ENCODE measurements at places on chromosomes 1 and 21.

DNA sequence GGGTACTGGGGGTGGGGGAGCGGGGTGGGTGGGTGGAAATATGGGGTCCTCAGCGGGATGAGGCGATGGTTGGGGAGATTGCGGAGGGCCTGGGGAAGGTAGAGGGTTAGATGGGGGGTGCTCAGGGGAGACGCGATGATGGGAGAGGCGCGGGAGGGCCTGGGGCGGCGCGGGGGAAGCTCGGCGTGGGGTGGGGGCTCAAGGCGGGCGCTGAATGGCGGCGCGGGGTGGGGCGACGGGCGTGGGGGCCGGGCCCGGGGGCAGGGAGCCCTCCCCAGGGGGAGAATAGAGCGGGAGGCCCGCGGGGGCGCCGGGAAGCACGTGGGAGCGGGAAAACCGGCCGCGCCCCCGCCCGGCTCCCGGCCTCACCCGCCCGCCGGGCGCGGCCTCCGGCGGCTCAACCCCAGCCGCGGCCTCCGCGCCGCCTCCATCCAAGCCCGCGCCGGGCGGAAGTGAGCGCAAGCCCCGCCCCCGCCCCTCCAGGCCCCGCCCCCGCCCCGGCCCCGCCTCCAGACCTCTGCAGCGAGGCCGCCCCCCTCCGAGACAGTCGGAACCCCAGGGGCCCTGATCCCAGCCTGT lies at the start of gene FAAP20:
FAAP20 (minus strand) TSS at position 454 of the 579 bp plus-strand sequence; CDS start at position 431, 23 bp downstream.
- DNase-seq: peak; percentile 24

- no peak for DNase-seq
Observed at GRCh38 chr1:17270891-17271765, 22.2 kb downstream of the PADI3 start.

DNA sequence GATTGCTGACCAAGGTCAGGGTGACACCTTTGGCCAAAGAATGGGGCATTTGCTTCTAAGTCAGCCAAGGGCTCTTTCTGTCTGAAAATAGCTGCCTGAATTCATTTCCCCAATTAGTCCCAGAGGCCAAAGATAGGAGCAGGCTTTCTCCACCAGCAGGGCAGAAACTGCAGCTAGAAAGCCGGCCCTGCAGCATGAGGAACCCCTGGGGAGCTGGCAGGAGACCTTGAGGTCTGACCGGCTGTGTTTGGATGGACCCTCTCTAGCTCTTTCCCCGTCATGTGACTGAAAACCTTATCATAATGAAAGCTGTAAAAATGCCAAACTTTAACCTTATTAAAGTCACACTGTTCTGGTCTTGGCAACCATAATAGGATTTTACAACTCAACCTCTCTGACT lies 93.4 kb downstream of the CD58 start:
- no peak for DNase-seq

DNA sequence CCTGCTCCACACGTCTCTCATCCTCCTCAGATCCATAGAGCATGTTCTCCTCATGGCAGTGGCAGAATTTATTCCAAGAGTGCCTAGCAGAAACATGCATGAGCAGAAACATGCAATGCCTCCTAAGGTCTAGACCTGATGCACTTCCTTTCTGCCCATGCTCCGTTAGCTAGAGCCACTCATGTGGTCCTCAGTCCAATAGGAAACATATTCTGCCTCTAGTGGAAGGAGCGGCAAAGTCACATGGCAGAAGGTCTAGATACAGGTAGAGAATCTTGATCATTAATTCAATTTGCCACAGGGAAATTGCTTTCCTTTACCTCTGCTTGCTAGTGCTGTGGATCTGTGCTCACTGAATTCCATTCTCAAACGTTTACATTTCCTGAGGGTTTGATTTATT lies 130.4 kb downstream of the KIF26B start:
- no peak for DNase-seq

DNA sequence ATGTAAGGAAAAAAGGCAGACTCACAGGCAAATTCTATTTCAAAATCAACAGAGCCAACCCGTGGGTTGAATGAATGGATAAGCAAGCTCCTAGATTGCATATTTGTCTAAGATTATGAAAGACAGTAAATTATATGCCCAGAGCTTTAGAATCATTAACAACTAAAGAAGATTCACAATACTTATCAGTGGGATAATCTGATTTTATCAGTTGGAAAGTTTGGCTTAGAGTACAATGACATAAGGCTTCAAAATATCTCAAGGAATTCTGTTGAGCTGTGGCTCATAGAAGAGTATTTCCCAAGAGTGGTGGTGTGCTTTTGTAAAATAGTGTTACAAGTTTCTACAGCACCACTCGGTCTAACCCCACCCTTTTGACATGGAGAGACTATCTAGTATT lies 85.5 kb downstream of the ADAMTS1 start:
- DNase-seq: no peak

DNA sequence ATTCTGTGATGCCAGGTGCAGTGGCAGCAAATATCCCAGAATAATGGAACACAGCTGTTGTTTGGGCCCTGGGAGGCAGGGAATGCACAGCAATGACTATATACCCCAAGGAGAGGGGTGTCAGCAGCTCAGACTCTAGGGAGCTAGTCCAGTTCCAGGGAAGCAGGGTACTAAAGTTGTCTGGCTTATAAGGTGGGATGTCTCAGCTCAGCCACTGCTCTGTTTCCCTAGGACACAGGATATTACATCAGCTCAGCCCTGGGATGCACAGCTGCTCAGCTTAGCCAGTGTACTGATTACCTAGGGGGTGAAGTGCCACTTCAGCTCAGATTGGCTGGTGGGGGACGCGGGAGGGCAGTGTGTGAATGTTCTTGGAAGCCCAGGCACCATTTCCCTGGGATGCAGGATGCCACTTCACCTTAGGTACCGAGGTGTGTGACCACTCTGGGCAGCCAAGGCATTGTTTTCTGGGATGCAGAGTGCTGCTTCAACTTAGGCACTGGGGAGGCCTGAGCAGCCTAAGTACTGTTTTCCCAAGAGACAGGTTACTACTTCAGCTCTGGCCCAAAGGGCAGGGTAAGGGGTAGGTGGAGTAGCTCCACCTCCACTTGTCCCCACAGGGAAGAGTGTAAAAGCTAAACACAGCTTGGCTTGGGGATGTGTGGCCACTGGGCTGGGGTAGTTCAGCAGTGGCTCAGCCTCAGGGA lies 59.4 kb downstream of the DIPK1A start:
- DNase-seq: peak; percentile 7

DNA sequence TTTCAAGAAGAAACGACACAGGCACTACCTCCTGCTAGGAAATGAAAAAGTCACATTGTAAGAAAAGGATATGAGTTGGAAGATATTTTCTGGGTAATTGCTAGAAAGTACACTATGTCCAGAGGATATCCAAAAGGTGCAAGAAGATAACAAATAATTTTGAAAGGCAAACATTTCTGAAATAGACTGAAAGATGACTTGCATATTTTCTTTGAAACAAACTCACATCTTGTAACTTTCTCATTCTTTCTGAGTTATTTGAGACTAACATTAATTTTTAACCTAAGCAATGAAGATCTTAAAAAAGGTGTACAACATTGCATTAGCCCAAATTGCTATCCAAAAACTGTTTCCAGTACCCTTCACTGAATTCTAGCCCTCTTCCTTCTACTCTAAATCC lies 79.6 kb upstream of the KCTD3 start:
- DNase-seq: no peak

- no peak for DNase-seq
Observed at GRCh38 chr1:230495076-230495475, 68.9 kb upstream of the PGBD5 start.

GRCh38 chr1:161013131-161013487 lies 7.8 kb downstream of the F11R start:
- DNase-seq: no peak

- DNase-seq: no peak
Observed at GRCh38 chr1:225410036-225410435, 17.8 kb downstream of the LBR start.

DNA sequence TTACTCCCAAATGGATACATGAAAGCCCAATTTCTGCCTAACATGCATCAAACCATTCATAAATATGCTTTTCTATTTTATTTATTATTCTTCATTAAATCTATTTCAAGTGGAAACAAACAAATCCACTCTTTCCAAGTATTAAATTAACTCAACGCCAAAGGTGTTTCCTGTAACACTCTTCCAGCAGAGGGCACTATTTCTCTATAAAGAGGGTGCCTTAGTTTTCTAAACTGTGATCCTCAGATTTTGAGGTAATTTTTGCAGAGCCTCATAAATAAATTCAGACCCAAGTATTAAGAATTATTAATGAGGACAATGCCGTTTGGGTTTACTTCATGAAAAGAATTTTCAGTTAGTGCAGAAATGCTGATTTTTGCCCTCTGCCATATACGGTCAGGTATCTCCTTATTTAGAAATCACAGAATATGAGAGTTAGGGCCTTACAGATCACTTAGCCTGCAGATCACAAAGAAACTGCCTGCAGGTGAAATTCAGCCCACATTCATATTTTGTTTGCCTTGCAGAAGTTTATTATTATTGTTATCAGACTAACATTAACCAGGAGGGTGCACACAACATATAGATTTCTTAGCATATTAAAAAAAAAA lies 40.1 kb upstream of the MYSM1 start:
- peak; percentile 62 for DNase-seq

- no peak for DNase-seq
Observed at GRCh38 chr1:18060366-18060765, 47.2 kb upstream of the IGSF21 start.

- DNase-seq: peak; percentile 47
Observed at GRCh38 chr1:180863158-180863775, 49.4 kb upstream of the KIAA1614 start.

DNA sequence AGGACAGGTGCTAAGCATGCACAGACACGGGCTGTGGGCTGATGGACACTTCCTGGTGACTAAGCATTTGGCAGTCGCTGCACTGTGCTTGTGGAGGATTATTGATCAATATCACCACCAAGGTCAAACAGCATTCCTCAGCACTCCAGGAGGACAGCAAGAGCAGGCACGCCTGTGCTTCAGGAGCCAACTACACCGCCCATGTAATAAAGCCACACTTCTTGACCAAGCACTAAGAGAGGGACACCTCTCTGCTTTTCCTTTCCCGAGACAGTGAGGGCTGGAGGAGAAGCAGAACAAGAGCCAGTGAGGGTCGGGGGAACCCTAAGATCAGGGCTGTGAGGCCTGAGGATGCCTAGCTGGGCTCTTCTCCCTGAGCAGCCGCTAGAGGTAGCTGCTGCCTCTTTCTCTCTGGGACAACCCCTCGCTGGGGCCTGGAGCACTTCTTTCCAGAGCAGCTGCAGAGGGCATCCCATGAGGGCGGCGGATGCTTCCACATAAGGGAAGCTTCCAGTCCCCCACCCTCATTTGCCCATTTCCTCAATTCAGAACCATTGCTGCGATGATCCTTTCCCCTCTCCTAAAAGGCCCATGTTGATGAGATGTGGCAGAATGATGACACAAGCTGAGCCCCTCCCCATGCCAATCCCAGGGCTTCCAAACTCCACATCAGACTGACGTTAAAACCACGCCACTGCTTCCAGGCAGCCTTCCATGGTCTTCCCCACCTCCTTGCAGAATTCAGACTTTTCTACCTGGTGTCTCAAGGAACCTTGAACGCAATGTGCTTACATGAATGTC lies 19.1 kb downstream of the RAB7B start:
- peak; percentile 16 for DNase-seq

- no peak for DNase-seq
Observed at GRCh38 chr1:244954359-244954758, 90.0 kb upstream of the HNRNPU start.

DNA sequence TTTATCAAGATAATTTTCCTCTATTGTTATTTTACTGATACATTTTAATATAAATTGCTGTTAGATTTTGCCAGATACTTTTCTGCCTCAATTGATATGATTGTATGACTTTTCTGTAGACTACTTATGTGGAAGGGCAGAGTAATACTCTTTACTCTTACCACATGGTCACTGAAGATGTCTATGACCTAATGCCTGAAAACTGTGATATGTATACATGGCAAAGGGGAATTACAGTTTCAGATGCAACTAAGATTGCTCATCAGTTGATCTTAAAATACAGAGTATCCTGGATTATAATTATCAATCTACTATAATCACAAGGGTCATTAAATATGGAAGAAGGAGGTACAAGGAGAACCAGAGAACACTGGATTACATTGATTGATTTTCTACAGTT lies 1528.0 kb downstream of the BRINP3 start:
- DNase-seq: no peak

- peak; percentile 27 for DNase-seq
Observed at GRCh38 chr1:25771221-25772114, 28.5 kb upstream of the SELENON start.

DNA sequence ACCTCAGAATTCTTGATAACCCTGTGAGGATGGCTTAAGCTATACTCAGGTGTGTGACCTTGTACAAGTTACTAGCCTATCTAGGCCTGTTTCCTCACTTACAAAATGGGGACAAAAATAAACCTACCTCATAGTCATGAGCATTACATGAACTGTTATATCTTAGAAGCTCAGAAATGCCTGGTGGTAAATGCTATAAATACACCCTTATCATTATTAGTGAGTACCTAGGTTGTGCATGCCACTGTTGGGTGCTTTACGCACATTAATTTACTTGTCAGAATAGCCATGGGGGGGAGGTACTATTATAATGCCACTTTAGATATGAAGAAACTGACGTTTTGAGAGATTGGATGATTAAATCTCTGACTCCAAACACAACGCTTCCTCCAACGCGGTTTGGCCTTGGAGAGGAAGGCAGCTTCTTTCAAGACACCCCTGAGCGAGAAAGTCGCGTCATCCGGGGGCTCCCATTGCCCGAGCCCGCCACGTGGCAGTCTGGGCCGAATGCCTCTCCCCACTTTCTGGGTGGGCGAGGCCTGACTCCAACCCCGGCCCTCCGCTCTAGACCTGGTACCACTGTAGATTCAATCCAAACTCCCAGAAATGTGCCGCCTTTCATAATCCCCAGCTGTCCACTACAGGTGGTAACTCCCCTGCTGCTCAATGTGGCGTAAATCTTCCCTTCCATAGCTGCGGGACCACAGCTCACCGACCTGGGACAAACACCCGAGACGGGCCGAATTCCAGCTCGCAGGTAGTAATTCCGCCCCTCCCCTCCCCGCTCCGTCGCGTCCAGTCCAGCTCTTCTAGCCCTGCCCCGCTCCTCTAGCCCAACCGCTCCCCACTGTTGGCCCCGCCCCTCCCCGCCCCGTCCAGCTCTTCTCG lies 771 bp upstream of the RAD54L start:
- peak; percentile 12 for DNase-seq

DNA sequence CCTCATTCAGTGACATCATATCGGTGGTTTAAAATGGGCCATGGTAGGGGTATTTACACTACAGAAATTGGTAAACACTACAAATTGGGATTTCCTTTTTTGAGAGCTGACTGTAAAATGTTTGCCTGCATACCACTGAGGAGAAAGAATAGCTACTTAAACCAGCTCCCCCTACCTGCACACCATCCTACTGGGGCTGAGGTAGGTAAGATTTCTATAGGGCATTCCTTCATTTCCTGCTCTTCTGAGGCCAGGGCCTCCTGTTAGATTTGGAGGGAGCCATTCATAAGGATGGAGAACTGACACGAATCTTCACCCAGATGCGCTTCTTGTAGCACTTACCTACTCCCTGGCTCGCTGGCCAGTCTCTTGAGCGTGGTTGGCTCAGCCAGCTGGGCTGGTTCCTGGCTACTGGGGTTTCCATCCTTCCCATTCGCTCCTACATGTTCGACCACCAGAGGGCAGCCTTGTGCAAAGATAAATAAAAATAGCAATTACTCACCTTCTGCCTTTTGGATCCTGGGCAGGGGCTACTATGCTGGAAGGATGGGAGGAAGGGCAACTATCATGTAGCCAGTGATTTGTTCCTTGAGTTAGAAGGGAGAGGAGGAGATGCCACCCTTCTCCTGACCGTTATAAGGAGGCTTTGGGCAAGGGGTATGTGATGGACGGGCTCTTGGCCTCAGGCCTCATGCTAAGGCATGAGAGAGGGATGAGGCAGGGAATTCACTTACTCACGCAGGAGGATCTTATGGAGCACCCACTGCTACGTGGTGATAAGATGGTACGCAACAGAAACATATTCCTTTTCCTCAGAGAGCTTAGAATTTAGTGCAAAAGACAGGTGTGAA lies 10.7 kb downstream of the OPTC start:
- DNase-seq: peak; percentile 89
